ENCODE measurements at places on chromosomes 16 and 17.

- H3K27ac ChIP-seq: no peak overlapping the region
- H3K36me3 ChIP-seq: no peaks in the 10 kb centered on the region
- no peak overlapping the region for H3K4me3 ChIP-seq
- no peaks in the 10 kb centered on the region for H3K27me3 ChIP-seq
- no peak for ATAC-seq
Measured at GRCh38 chr17:52143542-52143941, 15.0 kb downstream of the CA10 start.

DNA sequence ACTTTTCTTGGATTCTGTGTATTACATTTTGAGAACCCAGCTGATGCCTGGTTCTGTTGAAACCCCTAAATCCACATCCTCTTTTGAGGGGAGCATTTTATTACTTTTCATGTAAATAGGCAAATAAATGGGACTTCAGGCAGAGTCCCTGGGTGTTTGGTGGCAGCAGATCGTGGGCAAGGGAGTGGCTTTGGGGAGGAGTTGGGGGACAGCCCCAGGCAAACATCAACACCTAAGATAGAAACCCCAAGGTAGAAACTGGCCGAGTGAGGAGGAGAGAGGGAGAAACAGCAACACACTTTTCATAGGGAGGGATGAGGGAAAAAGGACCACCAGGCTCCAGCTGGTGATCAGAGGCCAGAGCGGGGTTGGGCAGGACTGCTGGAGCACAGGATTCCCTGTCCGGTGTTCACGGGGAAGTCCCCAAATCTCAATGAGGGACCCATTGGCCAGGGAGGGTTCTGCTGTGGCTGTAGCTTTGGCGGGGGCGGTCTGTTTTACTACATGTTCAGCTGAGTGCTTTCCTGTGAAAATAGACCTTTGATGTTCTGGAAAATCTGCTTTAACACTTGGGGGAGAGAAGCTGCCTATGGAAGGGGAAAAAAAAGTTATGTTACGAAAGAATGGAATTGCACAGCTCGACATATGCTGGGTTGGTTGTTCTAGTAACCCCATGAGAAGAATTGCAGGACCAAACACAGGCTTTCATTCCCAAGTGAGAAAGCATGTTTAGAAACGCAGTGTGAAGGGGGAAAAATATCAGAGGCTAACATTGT is 46.6 kb downstream of the MSI2 start:
- H3K4me3 ChIP-seq: peak overlapping the region; percentile 18
- peaks cover 15% of the 10 kb centered on the region for H3K4me1 ChIP-seq
- H3K27ac ChIP-seq: peak overlapping the region; percentile 26
- no peaks in the 10 kb centered on the region for H3K27me3 ChIP-seq

GRCh38 chr17:61253362-61253761 is 146.3 kb upstream of the TBX2 start:
- H3K27ac ChIP-seq: no peak overlapping the region
- no peaks in the 10 kb centered on the region for H3K36me3 ChIP-seq
- no peaks in the 10 kb centered on the region for H3K27me3 ChIP-seq
- H3K4me3 ChIP-seq: no peak overlapping the region
- peaks cover 6% of the 10 kb centered on the region for H3K4me1 ChIP-seq

- H3K27ac ChIP-seq: no peak overlapping the region
- H3K4me3 ChIP-seq: no peak overlapping the region
- no peak for ATAC-seq
- H3K27me3 ChIP-seq: no peaks in the 10 kb centered on the region
Measured at GRCh38 chr16:72992142-72992601, 55.8 kb downstream of the ZFHX3 start.

- ATAC-seq: no peak
- peaks cover 4% of the 10 kb centered on the region for H3K4me1 ChIP-seq
- peaks cover 39% of the 10 kb centered on the region for H3K36me3 ChIP-seq
- H3K27me3 ChIP-seq: no peaks in the 10 kb centered on the region
Measured at GRCh38 chr16:69833357-69834282, 71.5 kb downstream of the WWP2 start.

DNA sequence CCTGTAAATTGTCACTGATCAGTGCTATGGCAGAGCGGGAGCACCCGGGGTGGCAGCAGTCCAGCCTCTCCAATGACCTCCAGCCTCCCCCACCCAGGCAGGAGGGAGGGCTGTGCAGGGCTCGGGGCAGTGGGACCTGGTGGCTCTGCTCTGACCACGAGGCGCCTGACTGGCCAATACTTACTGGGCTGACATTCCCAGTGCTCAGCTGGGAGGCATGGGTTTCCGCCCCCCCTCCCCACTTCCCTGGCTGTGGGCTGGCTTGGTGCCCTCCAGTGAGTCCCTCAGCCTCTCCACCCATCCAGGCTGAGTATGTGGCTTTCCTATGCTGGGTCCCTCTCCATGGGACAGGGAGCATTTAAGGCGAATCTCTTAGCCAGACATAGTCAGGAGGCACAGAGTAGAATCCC is 2.7 kb downstream of the SOCS3 start:
- H3K27ac ChIP-seq: peak overlapping the region; percentile 94
- H3K27me3 ChIP-seq: no peaks in the 10 kb centered on the region
- no peak for ATAC-seq
- peaks cover 50% of the 10 kb centered on the region for H3K36me3 ChIP-seq
- peak overlapping the region; percentile 82 for H3K4me3 ChIP-seq
- H3K4me1 ChIP-seq: peaks cover 19% of the 10 kb centered on the region

All from activated T-helper 17 cell treated with anti-CD3 and anti-CD28 coated beads, Interleukin-2, amount 50 U/mL, for 72 hours (primary cell).